ENCODE measurements at places on chromosomes 5 and 9.

- peak; percentile 82 for DNase-seq
Observed at GRCh38 chr5:10595672-10596309, 31.9 kb downstream of the ANKRD33B start.

DNA sequence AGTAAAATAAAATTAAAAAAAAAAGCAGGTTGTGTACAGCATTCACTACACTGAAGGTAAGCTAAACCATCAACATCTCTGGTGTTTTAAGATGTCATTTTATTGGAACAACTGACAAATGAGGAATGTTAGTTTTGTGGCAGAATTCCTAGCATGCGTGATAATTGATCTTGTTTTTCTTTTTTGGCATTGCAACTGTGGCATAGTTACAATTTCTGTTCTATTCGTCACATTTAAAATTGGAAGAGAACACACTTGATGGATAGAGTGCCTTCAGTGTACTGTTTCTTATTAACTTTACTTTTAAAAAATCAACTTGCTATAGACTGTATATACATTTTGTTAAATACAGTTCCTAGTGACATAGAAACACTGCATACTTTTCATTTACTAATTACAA, 43.6 kb upstream of the TNFSF15 start:
- DNase-seq = no peak

DNA sequence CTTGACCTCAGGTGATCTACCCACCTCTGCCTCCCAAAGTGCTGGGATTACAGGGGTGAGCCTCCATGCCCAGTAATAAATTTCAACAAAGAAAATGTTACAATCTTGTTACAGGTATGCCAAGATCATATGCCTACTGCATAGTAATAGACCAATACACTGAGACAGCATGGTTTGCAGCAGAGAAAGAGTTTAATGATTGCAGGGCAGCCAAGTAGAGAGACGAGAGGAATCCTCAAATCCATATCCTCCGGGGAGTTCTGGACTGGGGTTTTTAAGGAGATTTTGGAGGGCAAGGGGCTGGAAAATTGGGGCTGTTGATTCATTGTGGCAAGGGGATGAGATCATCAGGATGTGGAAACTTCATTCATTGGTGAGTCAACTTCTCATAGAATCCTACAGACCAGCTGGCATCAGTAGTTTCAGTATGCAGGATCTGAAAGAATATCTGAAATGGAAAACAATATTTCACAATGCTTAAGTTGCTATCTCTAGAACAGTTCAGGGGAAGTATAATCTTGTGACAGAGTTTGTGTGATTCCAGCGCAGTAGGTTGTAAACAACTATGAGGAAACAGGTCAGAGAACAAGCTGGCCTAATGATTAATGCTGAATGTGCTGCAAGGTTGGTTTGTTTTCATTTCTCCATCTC, 14.8 kb upstream of the TUT7 start:
- DNase-seq = peak; percentile 99

- DNase-seq = no peak
Observed at GRCh38 chr9:2214707-2215106, 199.6 kb downstream of the SMARCA2 start.

- DNase-seq = peak; percentile 65
Observed at GRCh38 chr5:56807679-56808078, 7.7 kb upstream of the MAP3K1 start.

DNA sequence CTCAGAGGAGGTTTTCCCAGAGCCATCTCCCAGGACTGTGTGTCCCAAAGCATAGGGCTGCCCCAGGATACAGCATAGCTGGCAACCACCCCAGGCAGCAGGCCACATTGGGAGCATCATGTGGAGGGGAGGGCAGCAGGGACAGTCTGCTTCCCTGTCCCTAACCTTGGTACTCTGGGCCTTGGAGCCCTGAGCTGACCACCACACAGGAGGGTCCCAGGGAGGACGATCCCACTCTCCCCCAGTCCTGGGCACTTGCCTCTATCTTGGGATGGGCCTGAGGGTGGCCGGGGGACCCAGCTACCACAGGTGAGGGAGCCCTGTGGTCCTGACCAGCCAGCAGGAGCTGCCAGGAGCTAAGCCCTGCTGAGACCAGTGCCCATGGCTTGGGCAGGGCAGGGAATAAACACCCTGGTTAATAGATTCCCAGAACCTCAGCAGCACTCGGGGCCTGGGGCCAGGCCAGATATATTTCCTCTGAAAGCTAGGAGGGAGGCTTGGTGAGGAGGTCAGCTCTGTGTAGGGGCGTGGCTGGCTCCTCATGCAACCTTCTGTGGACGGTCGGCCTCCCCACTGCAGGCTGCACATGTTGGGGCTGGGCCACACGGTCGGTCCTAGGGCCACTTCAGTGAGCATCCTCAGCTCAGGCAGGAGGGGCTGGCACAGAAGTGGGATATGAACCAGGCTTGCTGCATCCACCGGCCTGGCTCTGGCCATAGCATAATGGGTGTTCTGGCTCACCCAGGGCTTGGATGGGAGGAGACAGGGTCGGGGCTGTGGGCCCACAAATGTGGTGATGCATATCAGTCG, 4.2 kb downstream of the NINJ1 start:
- DNase-seq = no peak

- no peak for DNase-seq
Observed at GRCh38 chr5:155114655-155115054, 101.1 kb downstream of the KIF4B start.
